ENCODE measurements at places on chromosomes 2 and 18. TPM values are rescaled to one million over a fixed set of nuclear protein-coding genes. Genes with fewer than 3 reads are reported as not detected.
A peak's percentile ranks its signal among the peaks of the same experiment; 100 is the strongest.

DNA sequence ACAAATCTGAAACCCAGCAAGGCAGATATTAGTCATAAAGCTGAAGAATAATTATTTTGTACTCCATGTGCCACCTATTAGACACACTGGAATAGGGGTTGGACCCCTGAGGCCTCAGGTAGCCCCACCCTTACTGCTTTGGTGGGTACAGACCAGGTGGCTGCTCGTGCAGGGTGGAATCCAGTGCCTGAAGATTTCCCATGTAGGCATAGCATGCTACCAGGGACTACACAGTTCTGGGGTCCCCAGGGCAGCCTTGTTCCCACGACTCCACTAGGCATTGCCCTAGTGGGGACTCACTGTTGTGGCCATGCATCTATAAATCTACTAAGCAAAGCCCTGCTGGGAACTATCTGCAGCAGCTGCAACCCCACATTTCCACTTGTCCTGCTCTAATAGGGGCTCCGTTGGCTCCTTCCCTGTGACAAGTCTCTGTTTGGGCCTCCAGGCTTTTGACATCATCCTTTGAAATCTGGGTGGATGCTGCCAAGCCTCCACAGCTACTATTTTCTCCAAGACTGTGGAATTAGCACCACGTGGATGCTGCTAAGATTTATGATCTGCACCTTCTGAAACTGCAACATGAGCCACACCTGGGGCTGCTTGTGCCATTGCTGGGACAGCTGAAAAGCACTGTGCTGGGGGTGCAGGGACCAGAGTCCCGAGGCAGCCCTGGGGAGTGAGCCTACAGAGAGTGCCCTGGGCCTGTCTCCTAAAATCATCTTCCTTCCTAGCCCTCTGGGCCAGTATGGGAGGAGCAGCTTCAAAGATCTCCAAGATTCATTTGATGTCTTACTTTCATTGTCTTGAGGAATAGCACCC lies 303.8 kb downstream of the FSIP2 start:
- H3K4me1 ChIP-seq = no peaks in the 10 kb centered on the region
- H3K27me3 ChIP-seq = no peaks in the 10 kb centered on the region
- DNase-seq = no peak
- no peak overlapping the region for H3K4me3 ChIP-seq

DNA sequence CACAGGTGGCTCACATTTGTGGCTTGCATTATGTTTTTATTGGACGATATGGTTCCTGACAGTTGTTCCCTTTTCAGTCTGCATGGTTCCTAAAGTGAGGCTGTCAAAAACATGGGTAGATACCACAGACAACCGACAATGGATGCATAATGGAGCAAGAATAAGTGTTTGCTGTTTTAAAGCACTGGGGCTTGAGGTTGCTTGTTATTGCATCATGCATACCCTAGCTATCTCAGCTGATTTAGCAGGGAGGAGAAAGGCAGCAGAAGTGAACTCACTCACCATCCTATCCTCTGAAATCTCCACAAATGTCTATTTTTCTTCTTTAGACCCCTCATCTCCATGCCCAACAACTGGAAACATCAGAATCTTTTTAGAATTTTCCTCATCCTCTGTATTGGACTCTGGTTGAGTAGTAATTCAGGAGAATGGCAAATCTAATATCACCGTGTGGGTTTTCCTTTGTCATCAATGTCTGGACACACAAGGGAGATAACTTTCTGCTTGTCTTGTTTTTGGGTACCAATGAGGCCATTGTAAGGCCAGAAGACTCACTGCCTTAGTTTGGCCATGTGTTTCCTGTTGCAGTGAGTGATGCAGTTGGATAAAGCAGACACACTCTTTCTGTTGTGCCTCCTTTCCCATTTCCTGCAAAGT lies 46.7 kb downstream of the FBXO48 start:
- no peak for DNase-seq
- H3K4me1 ChIP-seq = no peaks in the 10 kb centered on the region
- no peaks in the 10 kb centered on the region for H3K27me3 ChIP-seq
- H3K36me3 ChIP-seq = no peaks in the 10 kb centered on the region
- H3K27ac ChIP-seq = no peak overlapping the region
- no peak overlapping the region for H3K4me3 ChIP-seq

GRCh38 chr2:207876842-207877535 lies 107.3 kb upstream of the FZD5 start:
- no peaks in the 10 kb centered on the region for H3K27me3 ChIP-seq
- H3K36me3 ChIP-seq = no peaks in the 10 kb centered on the region
- DNase-seq = no peak
- H3K27ac ChIP-seq = no peak overlapping the region

- no peaks in the 10 kb centered on the region for H3K36me3 ChIP-seq
- H3K4me1 ChIP-seq = peaks cover 16% of the 10 kb centered on the region
- H3K27ac ChIP-seq = no peak overlapping the region
- no peak for DNase-seq
These were observed 1.7 kb upstream of the SRBD1 start for GRCh38 chr2:45612731-45613130.

Gene MORN2
- 18.0 TPM for total RNA-seq

- H3K4me1 ChIP-seq = no peaks in the 10 kb centered on the region
- H3K36me3 ChIP-seq = no peaks in the 10 kb centered on the region
- no peak overlapping the region for H3K4me3 ChIP-seq
- no peak for DNase-seq
- no peaks in the 10 kb centered on the region for H3K27me3 ChIP-seq
These were observed 1658.2 kb upstream of the PIK3C3 start for GRCh38 chr18:40296717-40297413.

DNA sequence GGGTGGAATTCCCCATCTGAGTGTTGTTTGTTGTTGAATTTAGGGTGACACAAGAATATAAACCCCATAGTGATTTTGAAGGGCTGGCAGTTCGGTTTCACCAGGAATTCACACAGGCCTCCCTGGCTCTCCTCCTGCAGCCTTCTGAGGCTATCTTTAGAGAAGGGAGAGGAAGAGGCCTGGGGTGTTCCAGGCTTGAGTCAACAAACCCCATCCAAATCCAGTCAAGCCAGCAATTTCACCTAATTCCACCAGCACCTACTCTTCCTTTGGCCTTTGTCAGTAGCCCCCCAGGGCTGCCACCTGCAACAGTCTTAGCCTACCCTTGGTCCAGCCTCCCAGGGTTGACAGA lies 32.0 kb downstream of the MARCHF4 start:
- no peak overlapping the region for H3K4me3 ChIP-seq
- DNase-seq = no peak
- H3K36me3 ChIP-seq = no peaks in the 10 kb centered on the region
- peak overlapping the region; percentile 71 for H3K27ac ChIP-seq
- peaks cover 16% of the 10 kb centered on the region for H3K4me1 ChIP-seq
- no peaks in the 10 kb centered on the region for H3K27me3 ChIP-seq

DNA sequence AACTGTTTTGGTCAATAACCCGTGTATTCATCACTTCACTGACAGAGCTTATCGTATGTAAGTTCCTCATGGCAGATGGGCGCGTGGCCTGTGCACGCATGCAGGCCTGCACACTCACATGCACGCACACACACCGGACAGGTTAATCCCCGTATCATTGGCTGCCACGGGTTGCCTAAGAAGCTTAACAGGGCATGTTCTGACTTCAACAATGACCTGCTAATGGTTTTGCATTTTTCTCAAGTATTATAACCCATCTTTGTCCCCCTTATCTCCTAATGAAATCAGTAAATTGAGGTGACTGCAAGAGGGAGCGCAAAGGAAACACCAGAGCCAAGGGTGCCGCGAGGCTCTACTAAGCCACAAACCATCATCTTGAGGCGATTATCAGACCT lies 399.0 kb upstream of the ID2 start:
- H3K27ac ChIP-seq = no peak overlapping the region
- H3K4me1 ChIP-seq = no peaks in the 10 kb centered on the region
- H3K4me3 ChIP-seq = no peak overlapping the region
- no peak for DNase-seq

DNA sequence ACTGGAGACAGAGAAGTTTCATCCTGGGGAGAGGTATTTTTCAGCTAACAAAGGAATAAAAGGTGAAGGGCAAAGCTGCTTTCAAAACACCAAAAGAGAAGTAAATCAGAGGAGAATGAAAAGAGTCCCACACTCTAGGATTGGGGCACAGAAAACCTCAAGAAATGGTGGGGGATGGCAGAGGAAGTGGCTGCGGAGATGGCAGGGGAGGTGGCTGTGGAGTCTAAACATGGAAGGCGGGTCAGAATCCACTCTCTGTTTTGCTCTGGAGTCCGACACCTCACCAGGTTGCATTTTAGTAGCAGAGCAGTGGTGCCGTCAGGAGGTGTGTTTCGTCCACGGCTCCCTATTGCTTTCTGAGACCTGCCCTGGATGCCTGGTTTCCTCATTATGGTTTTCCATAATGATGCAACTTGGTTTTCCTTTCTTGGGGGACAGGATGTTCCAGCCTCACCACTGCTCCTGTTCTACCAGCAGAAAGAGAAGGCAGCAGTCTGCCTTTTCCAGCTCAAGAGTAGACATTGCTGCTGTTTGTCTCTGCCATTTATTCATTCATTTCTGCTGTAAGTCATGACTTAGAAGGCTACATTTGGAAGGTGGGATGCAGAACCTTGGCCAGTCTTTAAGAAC lies 188.7 kb downstream of the ANKRD44 start:
- H3K27ac ChIP-seq = no peak overlapping the region
- H3K27me3 ChIP-seq = no peaks in the 10 kb centered on the region

Gene CDK5R2
- not detected for total RNA-seq

DNA sequence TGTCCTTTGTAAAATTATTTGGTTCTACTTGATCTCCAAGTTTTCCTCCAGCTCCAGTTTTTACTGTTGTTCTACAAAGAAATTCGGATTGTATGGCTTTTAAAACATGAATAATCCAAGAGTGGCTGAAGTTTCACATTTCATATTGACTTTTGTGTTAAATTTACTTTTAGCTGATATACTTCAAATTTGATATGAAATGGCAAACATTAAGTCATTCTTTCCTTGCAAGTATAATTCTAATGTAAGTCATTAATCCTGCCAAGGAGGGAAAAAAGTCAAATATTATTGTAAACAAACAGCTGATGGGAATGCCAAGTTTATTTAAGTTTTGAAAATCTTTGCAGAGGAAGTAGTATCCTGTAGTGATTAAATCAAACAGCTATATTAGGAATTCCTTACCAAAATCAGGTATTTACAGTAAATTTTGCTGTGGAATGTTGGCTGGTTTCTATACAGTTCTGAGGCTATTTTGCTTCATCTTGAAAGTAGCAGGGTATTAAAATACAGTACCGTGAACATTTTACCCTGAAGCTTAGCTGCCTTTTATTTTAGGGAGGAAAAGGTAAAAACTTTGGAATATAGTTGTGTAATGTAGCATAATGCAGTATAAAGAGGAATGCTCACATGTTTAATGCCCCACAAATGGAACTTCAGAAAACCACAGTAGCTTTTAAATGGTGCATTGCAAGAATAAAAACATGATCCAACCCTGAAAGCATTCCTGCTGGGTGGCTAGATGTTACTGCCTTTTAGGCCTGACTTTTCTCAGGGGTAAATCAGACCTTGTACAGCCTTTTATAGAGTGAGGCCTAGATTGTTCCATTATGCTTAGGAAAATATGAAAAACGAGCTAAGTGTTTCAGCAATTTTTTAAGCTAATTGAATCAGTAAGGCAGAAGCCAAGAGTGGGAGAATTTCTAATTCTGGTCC lies 62.7 kb upstream of the NT5C1B start:
- no peak overlapping the region for H3K4me3 ChIP-seq
- H3K27me3 ChIP-seq = no peaks in the 10 kb centered on the region
- no peak overlapping the region for H3K27ac ChIP-seq

- DNase-seq = no peak
- no peaks in the 10 kb centered on the region for H3K27me3 ChIP-seq
- H3K36me3 ChIP-seq = no peaks in the 10 kb centered on the region
- H3K4me3 ChIP-seq = no peak overlapping the region
These were observed 2.1 kb downstream of the DHRS9 start for GRCh38 chr2:169071455-169071854.

DNA sequence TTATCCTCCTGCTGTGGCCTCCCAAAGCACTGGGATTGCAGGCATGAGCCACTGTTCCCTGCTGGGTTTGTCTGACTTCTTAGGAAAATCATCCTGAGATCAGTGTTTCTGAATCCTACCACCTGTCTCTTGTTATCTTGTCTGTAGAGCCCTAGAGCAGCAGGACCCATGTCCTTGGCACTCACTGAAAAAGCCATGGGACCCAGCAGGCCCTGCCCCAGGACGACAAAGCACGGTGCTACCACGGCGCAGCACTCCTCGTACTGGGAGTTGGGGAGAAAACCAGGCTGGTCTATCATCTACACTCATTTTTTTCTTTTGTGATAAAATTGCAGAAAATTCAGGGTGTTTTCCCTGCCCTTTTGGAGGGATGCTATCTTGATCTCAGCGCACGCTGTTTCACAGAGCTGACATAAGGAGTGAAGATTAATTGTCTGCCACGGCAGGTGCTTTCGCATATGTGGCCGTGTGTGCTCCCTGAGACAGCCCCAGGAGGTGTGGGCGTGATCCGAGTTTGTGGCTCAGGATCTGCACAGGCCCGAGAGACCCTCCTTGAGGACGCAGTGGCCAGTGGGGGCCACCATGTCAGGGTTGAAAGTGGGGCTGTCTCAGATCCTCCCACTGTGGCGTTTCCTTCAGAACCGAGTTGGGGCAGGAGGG lies 179.1 kb downstream of the LDLRAD4 start:
- H3K27me3 ChIP-seq = no peaks in the 10 kb centered on the region
- H3K36me3 ChIP-seq = no peaks in the 10 kb centered on the region
- no peaks in the 10 kb centered on the region for H3K4me1 ChIP-seq
- no peak overlapping the region for H3K4me3 ChIP-seq
- DNase-seq = no peak

DNA sequence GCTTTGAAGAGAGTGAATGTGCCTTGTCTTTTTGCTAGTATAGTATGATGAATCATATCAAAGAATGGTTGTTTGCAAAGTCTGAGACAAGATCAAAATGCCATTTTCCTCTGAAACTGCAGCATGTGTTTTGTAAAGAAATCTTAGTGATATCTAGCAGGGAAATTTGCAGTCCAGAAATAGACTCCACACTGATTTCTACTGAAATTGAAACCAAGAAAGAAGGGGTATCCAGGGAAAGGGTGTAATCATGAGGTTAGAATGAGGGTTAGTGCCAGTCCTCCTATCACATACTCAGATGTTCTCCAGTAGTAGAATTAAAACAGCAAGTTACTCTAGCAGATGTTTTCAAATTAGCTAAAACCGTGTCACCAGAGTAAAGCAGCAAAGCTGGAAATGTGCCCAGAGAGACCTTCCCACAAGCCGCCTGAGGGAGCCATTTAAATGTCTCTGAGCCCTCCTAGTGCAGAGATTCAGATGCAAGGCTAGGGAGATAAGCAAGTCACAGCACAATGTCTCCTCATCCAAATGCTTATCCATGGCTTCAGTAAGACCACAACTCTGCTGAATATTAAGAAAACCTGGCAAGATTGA lies 4.9 kb downstream of the DLGAP1 start:
- H3K27ac ChIP-seq = no peak overlapping the region
- H3K4me1 ChIP-seq = peaks cover 15% of the 10 kb centered on the region
- no peak overlapping the region for H3K4me3 ChIP-seq
- H3K36me3 ChIP-seq = no peaks in the 10 kb centered on the region
- DNase-seq = no peak
- H3K27me3 ChIP-seq = peaks cover 17% of the 10 kb centered on the region

Gene CRYBA2
- total RNA-seq = not detected

- no peaks in the 10 kb centered on the region for H3K4me1 ChIP-seq
- H3K36me3 ChIP-seq = no peaks in the 10 kb centered on the region
- H3K27me3 ChIP-seq = no peaks in the 10 kb centered on the region
These were observed 1442.6 kb downstream of the SUCLG1 start for GRCh38 chr2:83016343-83017110.

GRCh38 chr2:68734176-68734575 lies 435 bp upstream of the ARHGAP25 start:
- H3K27me3 ChIP-seq = no peaks in the 10 kb centered on the region
- no peaks in the 10 kb centered on the region for H3K4me1 ChIP-seq
- no peak overlapping the region for H3K27ac ChIP-seq
- DNase-seq = no peak

Gene NT5DC4
- total RNA-seq = not detected
